ENCODE measurements at places on chromosomes 2 and 18.

DNA sequence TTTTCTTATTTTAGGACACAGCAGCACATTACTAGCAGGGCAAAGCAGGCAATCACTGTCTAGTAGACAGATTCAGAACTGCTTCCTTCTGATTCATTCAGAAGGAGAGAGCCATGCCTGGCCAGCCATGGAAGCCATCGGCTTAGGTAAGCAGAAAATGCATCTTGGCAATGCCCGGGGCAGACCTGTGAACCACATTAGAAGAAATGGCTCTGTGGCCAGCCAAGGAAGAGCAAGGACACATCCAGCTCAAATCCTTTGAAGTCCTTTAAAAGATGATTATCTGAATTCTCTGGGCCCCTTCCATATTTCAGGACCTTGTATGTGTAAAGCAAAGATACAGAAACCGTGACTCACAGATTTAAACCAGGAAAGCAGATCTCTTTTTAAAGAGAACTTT, 227.4 kb downstream of the PID1 start:
- DNase-seq = no peak

DNA sequence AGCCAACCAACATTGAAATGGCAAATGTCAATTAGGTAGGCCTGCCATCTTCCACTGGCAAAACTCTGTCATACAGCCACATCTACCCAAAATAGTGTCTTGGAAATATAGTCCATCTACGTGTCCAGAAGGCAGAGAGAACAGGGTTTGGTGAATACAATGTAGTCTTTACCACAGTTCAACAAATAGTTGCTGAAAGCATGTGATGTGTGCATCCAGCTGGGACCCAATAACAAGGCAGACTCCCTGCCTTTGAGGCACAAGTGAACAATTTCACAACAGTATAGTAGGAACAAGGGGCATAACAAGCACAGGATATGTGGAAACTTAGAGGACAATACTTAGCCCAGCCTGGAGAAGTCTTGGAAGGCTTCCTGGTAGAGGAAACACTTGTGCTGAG, 72.6 kb downstream of the EVA1A start:
- DNase-seq = no peak

GRCh38 chr18:12924616-12925015, 23.2 kb upstream of the SEH1L start:
- DNase-seq = no peak

DNA sequence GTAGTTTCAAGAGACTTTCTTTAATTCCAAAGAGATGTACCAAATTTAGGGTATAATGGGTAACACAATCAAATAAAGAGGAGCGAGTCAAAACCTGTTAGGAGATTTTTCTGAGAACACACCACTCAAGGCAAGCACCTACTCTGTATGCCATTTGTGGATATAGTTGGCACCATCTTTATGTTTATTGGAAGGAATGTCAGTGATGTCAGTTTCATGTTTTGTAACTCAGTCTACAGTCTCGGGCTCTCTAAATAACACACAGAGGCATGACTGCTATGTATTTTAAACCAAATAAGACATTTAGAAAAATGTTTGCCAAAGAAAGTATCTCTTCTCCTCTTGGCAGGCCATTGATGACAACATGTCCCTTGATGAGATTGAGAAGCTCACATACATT, 59.7 kb downstream of the CPS1 start:
- no peak for DNase-seq

DNA sequence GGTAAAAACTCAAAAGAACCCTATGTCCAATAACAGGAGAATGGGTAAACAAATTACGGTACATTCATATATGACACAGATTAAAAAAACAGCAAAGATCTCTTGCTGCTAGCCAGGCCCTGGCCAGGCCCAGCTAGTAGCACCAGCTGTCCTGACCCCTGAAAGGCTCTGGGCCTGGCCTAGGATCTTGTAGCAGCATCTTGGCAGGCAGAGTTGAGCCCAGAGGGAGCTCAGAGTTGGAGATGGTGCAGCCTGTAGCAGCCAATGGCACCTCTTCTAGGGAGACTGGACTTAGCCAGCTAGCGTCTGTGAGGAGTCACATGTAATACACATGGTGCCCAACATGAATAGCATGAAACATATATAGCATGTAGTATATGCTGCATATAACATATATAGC, 69.1 kb downstream of the HS6ST1 start:
- no peak for DNase-seq

DNA sequence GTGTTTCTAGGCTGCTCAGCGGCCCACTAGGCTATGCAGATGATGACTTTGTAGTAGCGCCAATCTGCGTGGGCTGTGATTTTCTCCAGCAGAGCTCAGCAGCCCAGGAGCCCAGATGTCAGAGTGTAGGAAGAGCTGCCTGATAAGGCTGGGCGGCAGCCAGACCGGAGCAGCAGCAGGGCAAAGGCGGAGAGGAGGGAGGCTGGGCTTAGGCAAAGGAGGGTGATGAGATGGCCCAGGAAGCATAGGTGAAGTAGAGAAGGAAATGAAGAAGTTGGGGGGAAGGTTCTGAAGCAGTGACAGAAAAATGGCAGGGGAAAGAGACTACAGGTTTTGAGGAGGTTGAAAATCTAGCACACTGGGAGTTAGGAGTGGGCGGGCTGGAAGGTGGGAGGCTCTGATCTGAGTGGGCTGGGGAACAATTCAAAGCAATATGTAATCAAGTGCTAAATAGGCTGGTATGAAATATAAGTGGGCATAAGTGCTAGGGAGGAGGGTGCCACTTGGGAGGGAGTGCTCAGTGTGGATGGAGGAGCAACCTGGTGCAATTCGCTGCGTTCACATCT, 50.6 kb upstream of the STPG4 start:
- no peak for DNase-seq

GRCh38 chr2:14779252-14779651, 146.7 kb downstream of the LRATD1 start:
- DNase-seq = no peak

DNA sequence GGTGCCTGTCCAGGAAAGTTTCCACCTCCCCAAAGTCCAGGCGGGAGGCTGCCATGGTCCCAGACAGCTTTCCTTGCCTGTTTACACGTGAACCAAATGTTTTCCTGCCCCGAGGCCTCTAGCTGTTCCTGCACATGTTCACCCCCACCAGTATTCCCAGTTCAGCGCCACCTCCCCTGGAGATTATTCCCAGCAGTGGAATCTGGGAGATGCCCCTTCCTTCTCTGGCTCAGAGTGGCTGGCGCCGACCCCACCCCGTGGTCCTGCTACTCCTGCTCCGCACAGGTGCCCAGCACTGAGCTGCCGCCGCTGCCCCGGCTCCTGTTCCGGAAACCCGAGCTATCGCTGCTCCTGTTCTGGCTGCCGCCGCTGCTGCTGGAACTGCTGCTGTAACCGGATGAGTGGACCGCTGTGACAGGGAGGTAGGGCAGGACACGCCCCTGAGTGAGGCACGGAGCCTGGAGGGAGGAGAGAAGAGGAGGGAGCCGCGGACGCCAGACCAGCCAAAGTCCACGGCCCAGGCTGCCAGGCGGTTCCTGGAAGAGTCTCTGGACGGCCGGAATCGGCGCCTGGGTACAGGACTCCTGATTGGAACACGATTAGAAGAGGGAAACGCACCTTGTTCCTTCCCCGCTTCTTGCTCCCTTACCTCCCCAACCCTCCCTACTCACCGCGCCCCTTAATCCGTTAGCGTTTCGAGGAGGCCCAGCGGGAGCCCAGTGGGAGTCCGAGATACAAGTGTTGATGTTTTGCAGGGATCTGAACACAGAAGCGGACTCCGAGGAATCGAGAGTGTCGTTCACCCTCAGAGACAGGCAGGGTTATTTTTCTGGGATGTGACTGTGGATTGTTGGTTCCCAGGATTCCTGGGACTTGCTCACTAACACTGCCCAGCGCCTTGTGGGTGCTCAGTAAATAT, at the start of gene PDE11A:
Gene PDE11A, minus strand, starts transcription at position 395 of the 919 bp plus-strand sequence. Its CDS starts 340 bp downstream, at position 55.
- no peak for DNase-seq

DNA sequence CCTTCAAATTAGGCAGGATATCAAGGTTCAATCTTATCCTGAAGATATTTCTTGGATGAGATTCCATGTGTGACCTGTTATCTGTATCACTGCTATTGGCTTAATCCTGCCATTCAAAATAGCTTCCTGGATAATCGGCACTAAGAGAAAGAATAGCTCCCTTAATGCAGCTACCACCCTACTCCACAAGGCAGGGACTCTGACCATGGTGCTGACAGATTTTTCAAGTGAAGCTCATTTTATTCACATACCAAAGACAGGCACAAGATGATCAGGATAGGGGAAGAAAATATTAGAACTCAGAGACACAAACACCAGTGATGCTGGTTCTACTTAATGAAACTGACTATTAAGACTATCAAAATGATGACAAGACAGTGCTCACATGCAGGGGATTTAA, 74.9 kb downstream of the ORC4 start:
- no peak for DNase-seq

DNA sequence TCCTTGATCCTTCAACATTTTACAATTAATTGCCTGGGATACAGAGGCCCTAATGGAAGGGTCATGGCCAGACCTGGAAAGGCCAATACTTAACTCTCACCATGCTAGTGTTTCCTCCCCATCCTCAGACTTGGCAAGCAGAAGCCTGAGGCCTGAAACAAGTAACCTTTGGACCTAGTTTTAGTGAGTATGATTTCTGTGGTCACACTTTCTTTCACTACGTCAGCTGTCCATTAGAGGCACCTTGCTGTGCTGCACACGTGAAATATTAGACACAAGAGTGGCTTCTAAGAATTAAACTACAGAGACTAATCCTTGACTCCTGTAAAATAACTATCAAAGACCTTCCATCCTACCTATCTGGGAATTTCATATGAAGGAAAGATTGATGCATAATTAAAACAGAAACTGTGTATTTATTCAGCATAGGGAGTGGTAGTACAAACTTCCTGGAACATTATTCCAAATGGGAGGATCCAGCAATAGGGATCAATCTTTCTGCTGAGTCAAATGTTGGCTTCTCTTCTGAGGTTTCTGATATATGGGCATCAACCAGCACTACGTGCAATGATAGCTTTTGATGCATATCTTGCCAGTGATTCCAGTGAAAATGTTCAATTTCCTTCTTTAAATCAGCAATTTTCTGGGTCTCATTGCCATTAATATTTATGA, 249.7 kb downstream of the IKZF2 start:
- DNase-seq = no peak
